ENCODE measurements at places on chromosomes 3 and 15. TPM values are rescaled to one million over a fixed set of nuclear protein-coding genes. Genes with fewer than 3 reads are reported as not detected.
A peak's percentile ranks its signal among the peaks of the same experiment; 100 is the strongest.

DNA sequence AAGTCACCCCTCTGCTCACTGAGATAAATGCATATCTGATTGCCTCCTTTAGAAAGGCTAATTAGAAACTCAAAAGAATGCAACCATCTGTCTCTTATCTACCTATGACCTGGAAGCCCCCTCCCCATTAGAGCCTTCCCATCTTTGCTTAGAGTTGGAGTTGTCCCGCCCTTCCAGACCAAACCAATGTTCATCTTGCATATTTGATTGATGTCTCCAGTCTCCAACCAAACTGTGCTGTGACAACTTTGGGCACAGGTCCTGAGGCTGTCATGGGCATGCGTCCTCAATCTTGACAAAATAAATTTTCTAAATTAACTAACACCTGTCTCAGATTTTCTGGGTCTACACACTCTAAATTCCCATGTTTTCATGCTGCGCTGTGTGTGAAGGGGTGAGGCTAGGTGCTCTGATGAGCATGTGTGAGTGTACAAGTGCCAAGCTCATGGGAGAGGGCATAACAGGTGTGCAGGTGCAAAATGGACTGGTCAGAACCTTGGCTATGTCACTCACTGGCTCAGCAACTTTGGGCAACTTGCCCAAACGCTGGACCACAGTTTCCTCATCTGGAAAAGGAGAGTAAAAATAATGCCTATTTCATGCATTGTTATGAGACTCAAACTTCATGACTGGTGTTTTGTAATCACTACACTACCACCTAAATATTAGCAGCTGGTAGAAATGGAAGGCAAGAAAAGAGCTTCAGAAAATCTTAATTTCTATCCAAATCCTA is 7.2 kb downstream of the DAPK2 start:
- peak; percentile 40 for DNase-seq

DNA sequence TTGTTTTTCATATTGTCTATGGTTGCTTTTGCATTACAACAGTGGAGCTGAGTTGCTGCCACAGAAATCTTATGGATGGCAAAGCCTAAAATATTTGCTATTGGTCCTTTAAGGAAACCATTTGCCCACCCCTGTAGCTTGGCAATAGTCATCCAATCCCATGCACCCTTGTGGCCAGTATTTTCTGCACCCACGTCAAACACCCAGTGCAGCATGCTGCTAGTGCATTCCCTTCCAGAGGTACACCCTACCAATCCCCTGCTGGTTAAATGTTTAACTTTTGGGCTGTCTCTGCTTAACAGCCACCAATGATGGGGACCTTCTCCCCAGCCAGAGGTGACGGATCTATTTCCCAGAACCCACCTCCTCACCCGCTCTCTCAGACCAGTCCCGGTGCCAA is 23.8 kb upstream of the SLC6A11 start:
- no peak for DNase-seq

DNA sequence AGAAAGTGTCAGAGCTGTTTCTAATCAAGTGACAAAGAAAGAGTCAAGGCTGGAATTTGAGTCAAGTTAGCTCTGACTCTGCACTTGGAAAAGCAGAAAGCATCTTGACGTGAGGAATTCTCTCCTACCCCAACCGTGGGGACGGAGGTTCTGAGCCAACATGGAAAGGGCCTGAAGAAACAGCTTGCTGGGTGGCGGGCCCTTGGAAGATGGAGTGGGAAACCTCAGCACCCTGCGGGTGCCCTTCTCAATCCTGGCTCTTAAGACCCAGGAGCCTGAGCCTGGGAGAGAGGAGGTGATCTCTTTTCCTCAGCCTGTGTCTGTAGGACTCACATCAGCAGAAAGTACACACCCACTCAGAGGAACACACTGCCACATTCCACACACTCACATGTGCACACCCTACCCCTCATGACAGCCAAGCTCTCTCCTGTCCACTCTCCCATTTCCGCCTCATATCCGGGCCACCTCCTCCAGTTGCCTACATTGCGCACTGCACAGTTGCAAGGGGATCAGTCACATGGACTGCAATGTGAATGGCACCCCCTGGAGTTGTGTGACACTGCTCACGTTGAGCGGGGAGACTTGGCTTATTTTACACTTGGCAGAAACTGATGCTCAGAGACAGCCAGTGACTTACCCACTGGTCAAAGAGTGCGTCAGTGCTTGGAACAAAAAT is 101.5 kb upstream of the SLC6A6 start:
- DNase-seq = no peak

- peak; percentile 80 for DNase-seq
Observed at GRCh38 chr3:195774917-195775316, 36.8 kb downstream of the MUC4 start.

GRCh38 chr15:33021806-33022389 is 172.6 kb downstream of the FMN1 start:
- DNase-seq = no peak

DNA sequence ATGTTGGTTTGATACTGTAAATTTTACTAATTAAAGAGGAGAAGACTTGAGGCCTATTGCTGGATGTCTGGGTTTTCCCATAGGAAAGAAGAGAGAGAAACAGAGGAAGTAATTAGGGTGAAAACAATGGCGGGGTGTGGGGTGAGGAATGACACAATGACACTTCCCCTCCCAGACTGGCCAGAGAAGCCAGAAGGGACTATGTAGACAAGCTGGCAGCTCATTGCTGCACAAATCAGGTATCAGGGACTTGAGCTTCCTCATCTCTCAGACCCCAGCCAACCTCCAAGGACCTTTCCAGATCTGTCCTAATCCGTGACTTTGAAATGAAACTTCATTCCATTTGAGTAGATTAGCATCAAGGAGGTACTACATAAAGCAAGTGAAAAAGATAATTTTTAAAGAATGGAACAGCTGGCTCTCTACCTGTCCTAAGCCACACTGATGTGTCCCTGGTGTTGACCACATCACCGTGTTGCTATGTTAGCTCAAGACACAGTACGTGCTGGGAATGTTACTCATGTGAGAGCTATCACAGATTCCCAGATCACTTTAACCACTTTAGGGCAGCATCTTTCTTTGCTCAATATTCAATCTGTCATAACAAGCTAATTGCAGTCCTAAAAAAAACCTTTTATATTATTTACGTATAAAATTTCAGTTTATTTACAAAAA is 22.2 kb downstream of the TMEM212 start:
- no peak for DNase-seq

- DNase-seq = no peak
Observed at GRCh38 chr3:69115731-69116130, 6.7 kb downstream of the LMOD3 start.

GRCh38 chr3:27666708-27667107 is 55.4 kb downstream of the EOMES start:
- peak; percentile 87 for DNase-seq

GRCh38 chr3:178420033-178420432 is 116.2 kb upstream of the KCNMB2 start:
- no peak for DNase-seq

GRCh38 chr3:16240229-16241023 is 24.3 kb downstream of the DPH3 start:
- DNase-seq = no peak

DNA sequence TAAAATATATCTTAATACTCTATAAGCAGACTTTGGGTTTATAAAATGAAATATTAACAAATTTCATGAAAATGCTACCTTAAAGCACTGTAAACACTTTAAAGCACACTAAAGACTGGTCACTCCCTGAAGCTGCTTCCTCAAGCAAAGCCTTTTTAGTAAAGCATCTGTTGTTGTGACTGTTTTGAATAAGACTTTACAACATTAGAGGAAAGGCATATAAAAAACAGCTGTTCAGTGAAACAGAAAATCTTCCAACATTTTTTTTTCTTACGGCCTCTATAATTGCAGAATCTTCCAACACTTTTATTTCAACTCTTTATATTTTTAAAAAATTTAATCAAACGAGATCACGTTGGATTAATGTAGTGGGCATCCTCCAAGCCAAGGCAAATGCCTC is 48.1 kb downstream of the GRK7 start:
- DNase-seq = no peak

GRCh38 chr15:41921167-41921566 is 27.3 kb upstream of the SPTBN5 start:
- DNase-seq = no peak

DNA sequence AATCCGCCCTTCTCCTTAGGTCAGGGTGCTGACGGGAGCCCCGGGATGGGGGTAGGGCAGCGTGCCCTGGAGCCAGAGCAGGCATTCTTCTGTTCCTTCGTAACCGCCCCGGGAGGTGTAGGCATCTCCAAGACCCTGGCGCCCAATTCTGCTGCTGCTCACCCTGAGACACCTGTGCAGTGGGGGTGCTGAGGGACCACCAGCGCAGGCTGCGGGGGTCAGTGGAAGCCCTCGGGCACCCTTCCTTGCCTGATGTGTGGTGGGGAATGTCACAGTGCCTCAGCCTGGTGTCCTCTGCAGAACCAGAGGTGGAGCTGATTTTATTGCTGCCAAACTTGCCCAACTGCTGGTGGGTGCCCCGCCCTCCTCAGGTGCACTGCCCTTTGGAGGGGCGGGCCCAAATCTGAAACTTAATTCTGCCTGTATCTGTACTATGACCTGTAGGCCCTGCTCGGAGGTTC is 7.3 kb downstream of the CSK start:
- DNase-seq = no peak

GRCh38 chr15:57500979-57501576 is 90.6 kb upstream of the MYZAP start:
- DNase-seq = no peak

DNA sequence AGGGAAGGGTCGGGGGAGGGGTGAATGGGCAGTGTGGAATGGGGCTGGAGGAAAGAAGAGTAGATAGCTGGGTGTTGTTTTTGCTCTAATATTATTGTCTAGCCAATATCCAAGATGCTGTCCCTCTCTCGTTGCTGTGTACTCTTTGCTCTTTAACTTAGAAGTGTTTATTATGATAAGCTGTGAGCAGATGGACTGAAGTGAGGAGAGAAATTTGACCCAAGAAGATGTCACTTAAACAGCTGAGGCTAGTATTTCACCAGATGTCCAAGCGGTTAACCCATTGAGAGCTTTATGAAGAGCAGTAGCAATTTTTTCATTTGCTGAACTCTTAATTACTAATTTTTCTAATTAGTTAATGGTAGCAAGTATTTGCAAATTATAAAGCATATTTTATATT is 212.2 kb upstream of the TP63 start:
- DNase-seq = no peak

- DNase-seq = no peak
Observed at GRCh38 chr3:64928683-64929082, 240.9 kb upstream of the ADAMTS9 start.

- DNase-seq = no peak
Observed at GRCh38 chr3:62226601-62227339, 146.6 kb downstream of the FEZF2 start.

DNA sequence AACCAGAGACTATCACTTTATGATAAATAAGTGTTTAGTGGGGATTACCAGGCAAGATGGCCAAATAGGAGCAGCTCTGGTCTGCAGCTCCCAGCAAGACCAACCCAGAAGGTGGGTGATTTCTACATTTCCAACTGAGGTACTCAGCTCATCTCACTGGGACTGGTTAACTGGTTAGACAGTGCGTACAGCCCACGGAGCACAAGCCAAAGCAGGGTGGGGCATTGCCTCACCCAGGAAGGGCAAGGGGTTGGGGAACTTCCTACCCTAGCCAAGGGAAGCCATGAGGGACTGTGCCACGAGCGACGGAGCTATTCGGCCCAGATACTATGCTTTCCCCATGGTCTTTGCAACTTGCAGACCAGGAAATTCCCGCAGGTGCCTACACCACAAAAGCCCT is 171.0 kb downstream of the CTNNB1 start:
- DNase-seq = no peak

DNA sequence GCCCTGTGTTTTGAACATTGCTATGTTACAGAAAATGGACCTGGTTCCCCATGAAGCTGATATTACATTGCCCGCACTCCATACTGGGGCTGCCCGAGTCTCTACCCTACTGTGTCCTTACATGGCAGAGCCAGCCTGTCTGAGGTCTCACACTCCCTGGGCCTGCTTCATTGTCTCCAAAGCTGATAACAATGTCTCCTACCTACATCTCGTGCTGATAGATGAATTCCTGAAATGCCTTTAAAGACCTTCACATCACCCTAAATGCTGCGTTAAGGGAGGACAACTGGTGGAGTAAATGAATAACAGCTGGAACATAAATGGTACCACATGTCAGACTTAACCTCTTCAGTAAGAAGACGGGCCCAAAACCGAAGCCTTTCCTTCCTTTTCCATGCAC is 62.9 kb upstream of the PTX3 start:
- DNase-seq = no peak

DNA sequence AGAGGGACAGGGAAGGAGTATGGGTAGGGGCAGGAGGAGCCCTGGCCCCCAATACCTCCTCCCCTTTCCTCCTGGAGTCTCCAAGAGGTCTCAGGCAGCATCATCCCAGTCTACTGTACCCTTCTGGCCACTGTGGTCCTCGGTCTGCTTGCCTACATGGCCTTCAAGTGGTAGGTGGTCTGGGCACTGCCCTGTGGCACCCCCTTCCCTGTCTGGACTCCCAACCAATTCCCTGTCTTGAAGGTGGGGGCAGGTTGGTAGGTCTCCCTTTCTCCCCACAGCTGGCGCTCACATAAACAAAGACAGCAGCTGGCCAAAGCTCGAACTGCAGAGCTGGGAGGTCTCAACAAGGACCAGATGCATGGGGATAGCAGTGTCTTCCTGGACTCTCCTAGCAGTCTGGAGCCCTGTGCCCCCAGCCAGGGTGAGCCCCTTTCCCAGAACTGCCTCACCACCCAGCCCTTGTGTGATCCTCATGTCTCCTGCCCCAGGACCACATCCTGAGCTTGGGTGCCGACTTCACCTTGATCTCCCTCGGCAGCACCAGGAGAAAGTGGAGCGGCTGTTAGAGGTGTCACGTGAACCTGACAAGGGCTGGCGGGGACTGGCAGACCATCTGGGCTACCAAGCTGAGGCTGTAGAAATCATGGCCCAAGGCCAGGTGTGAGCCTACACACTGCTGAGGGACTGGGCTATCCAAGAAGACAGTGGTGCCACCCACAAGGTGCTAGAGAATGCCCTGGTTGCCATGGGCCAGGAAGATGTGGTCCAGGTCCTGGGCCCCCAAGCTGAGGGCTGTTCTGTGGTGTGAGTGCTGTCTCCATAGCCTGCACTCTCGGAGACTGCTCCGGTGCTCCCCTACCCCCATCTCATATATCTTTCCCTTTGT is 33.1 kb downstream of the NBEAL2 start:
- DNase-seq = peak; percentile 28

GRCh38 chr3:149767720-149768119 is 15.4 kb upstream of the COMMD2 start:
- no peak for DNase-seq

DNA sequence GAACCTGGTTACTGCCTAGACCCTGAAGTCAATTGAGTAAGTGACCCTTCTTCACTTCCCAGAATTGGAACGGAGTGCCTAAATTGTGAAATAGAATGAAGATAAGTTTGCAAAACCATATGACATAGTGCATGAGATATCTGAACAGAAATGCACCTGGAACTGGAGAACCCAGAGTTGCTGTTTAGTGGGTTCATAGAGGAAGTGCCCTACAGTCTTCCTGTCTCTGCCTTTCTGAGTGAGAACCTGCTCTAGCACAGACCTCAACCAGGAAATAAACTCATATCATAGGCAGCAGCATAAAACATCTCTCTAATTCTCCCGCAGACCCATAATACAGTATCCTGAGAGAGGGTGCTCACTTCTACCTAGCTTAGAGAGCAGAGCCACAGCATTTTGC is 82.9 kb downstream of the EOMES start:
- no peak for DNase-seq

The PRR23B gene
- total RNA-seq = not detected

The NRG4 gene
- total RNA-seq = not detected

The SLC12A1 gene
- total RNA-seq = 0.04 TPM

The LRRIQ4 gene
- total RNA-seq = 0.26 TPM

The CACNA2D3 gene
- 3.2 TPM for total RNA-seq

The LARP6 gene
- 18.9 TPM for total RNA-seq

The KCNH8 gene
- 3.7 TPM for total RNA-seq

The AP3B2 gene
- 9.8 TPM for total RNA-seq

The SH2D7 gene
- total RNA-seq = not detected
